ENCODE measurements at places on chromosomes 7 and 10. TPM values are rescaled to one million over a fixed set of nuclear protein-coding genes. Genes with fewer than 3 reads are reported as not detected.

GRCh38 chr7:30285067-30285535, 704 bp downstream of the ZNRF2 start:
- DNase-seq, result peak; percentile 71
- H3K4me1 ChIP-seq, result peaks cover 8% of the 10 kb centered on the region
- H3K36me3 ChIP-seq, result no peaks in the 10 kb centered on the region
- H3K27ac ChIP-seq, result peak overlapping the region; percentile 82
- peak overlapping the region; percentile 68 for H3K4me3 ChIP-seq

DNA sequence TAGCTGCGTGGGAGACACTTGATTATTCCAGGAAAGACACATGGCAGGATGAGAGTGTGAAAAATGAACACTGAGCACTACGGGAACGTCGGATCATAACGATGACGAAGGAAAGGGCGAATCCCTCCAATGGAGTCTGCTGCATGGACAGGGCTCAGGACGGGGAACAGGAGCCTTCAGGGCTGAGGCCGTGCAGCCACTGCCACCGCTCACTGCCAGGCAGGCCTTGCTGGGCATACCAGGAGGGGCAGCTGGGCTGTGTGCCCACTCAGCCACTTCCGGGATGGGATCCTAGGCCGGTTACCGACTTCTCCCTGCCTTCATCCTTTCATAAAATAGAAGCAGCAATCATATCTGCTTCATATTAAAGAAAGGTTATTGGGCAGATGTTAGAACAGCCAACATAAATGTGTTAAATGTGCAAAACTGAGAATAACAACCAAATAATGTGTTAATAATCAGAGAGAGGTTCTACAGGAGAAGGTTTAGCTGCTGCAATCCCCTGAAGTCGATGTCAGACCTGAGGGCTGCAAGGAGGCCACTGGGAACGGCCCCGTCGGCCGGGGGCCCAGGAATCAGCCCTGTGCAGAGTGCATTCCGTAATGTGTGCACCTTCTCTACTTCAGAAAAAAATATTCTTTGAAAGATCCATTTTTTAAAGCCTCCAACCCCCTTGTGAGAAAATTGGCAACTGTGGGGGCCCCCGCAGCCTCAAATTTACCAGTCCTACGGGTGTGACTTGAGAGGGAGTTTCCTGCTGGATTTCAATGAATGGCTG, 63.6 kb downstream of the ADARB2 start:
- DNase-seq, result no peak
- no peaks in the 10 kb centered on the region for H3K27me3 ChIP-seq
- no peaks in the 10 kb centered on the region for H3K4me1 ChIP-seq
- H3K27ac ChIP-seq, result no peak overlapping the region
- no peak overlapping the region for H3K4me3 ChIP-seq

DNA sequence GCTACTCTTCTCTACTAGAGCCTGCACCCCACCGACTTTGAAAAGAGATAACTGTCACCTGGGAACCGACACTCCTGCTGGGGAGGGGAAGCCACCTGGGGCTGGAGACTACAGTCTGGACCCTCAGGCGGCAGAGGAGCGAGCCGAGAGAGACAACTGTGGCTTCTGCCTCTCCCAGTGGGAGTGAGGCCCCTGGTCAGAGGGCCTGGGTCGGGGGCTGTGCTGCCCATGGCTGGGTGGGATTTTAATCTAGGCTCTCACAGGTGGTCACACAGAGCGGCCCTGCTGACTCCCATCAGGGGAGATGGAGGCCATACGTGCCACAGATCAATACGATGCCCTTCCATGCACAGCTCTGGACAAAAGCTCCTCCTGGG, 372.1 kb downstream of the DNAJB6 start:
- DNase-seq, result peak; percentile 20
- H3K27ac ChIP-seq, result no peak overlapping the region

- no peaks in the 10 kb centered on the region for H3K27me3 ChIP-seq
- no peak for DNase-seq
- no peak overlapping the region for H3K27ac ChIP-seq
- no peaks in the 10 kb centered on the region for H3K4me1 ChIP-seq
These were observed 37.4 kb upstream of the YAE1 start for GRCh38 chr7:39528849-39529248.

GRCh38 chr7:652881-653280, 73.6 kb upstream of the DNAAF5 start:
- H3K27ac ChIP-seq, result no peak overlapping the region
- H3K27me3 ChIP-seq, result no peaks in the 10 kb centered on the region
- no peak overlapping the region for H3K4me3 ChIP-seq
- H3K4me1 ChIP-seq, result no peaks in the 10 kb centered on the region

GRCh38 chr10:7285522-7286322, 125.1 kb downstream of the SFMBT2 start:
- no peaks in the 10 kb centered on the region for H3K27me3 ChIP-seq
- no peaks in the 10 kb centered on the region for H3K36me3 ChIP-seq
- H3K27ac ChIP-seq, result no peak overlapping the region

- no peaks in the 10 kb centered on the region for H3K4me1 ChIP-seq
- DNase-seq, result no peak
- H3K27ac ChIP-seq, result no peak overlapping the region
- H3K27me3 ChIP-seq, result no peaks in the 10 kb centered on the region
- no peaks in the 10 kb centered on the region for H3K36me3 ChIP-seq
- no peak overlapping the region for H3K4me3 ChIP-seq
These were observed 52.1 kb downstream of the MPP7 start for GRCh38 chr10:28250782-28251181.

DNA sequence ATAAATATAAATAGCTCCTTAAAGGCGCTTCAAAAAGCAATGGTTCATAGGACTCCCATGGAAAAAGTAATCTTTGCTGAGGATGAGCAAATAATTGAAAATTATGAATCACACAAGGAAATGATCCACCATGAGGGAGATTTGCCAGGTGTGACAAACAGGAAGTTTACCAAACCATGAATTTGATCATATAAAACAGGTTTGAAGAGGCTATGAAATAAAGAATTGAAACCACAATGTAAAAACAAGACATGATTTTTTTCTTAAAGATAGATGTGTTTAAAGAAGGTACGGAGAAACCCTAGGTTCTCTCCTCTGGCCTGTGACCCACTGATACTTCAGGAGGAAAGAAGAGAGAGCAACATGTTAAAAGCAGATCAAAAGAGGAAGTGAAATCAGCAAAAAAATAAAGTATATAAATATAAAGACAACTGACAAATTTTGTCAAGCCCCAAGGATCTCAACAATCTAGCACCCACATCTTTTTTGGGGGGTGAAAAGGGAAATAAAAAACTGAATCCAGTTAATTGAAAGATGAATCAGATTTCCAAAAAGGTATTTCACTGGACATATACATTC, 111.3 kb upstream of the ASAH2 start:
- H3K4me1 ChIP-seq, result no peaks in the 10 kb centered on the region
- H3K27ac ChIP-seq, result no peak overlapping the region
- H3K27me3 ChIP-seq, result no peaks in the 10 kb centered on the region
- no peak overlapping the region for H3K4me3 ChIP-seq
- DNase-seq, result no peak
- no peaks in the 10 kb centered on the region for H3K36me3 ChIP-seq

DNA sequence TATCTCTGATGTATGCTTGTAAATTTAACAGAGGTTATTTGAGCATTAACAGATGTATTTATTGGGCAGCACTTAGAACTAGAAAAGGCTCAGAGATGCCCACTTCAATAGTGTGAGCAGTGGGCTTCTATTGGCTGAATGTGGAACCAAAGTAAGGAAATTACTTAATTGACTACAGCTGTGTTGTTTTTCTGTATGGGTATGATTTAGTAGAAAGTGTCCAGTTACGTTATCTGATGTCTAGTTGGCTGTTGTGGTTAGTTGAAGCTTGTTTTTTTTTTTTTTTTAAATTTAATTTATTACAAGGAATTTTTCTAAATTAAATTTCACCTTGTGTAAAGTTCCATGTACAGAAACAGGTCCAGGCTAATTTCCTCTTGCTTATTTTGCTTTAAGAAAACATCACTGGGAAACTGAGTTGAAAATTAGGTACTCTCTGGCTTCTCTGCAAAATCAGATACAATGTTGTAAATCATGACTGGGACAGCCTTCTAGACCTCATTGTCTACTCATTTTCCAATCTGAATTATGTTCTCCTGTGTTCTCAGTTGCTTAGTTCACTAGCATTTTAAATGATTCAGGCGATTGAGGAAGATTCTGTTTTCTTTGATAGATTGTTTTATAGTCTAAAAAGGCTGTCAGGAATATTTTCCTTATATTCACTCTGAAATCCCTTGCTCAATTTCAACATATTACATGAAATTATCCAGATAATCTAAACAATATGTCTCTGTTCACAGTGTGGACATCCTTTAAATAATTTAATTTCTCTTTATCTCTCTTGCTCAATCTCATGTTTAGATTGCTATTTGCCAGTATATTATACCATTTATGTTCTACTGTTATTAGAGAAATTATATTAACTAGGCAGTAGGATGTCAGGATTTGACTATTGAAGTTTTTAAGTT, 53.0 kb downstream of the PHF14 start:
- H3K4me3 ChIP-seq, result no peak overlapping the region
- peaks cover 43% of the 10 kb centered on the region for H3K36me3 ChIP-seq
- no peak for DNase-seq
- H3K4me1 ChIP-seq, result no peaks in the 10 kb centered on the region
- no peaks in the 10 kb centered on the region for H3K27me3 ChIP-seq
- no peak overlapping the region for H3K27ac ChIP-seq

DNA sequence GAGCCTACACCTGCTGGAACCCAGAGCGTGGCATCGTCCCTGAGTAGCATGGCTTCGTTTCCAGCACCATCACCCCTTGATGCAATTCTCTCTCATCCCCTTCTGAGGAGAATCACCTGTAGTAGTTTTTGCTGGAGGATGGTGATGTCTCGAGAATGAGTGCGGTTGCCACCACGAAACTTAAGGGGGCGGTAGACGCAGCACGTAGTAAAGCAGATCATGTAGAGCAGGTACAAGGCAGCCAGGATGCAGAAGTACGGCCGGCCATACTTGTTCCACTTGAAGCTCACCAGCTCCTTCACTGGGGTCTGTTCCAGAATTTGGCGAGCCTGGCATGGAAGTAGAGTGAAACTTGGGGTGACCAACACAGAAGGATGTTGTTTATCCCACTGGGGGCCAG, 8.1 kb downstream of the TRPV5 start:
- no peaks in the 10 kb centered on the region for H3K27me3 ChIP-seq
- no peaks in the 10 kb centered on the region for H3K4me1 ChIP-seq
- DNase-seq, result peak; percentile 85
- H3K36me3 ChIP-seq, result no peaks in the 10 kb centered on the region
- H3K4me3 ChIP-seq, result no peak overlapping the region

GRCh38 chr7:127769696-127770400, 117.9 kb downstream of the SND1 start:
- H3K4me3 ChIP-seq, result no peak overlapping the region
- H3K27me3 ChIP-seq, result no peaks in the 10 kb centered on the region
- no peak overlapping the region for H3K27ac ChIP-seq
- H3K36me3 ChIP-seq, result peaks cover 21% of the 10 kb centered on the region
- DNase-seq, result no peak

- DNase-seq, result peak; percentile 85
- H3K27me3 ChIP-seq, result no peaks in the 10 kb centered on the region
- peaks cover 8% of the 10 kb centered on the region for H3K4me1 ChIP-seq
- H3K4me3 ChIP-seq, result no peak overlapping the region
These were observed 188.9 kb downstream of the SKIDA1 start for GRCh38 chr10:21336476-21337170.

DNA sequence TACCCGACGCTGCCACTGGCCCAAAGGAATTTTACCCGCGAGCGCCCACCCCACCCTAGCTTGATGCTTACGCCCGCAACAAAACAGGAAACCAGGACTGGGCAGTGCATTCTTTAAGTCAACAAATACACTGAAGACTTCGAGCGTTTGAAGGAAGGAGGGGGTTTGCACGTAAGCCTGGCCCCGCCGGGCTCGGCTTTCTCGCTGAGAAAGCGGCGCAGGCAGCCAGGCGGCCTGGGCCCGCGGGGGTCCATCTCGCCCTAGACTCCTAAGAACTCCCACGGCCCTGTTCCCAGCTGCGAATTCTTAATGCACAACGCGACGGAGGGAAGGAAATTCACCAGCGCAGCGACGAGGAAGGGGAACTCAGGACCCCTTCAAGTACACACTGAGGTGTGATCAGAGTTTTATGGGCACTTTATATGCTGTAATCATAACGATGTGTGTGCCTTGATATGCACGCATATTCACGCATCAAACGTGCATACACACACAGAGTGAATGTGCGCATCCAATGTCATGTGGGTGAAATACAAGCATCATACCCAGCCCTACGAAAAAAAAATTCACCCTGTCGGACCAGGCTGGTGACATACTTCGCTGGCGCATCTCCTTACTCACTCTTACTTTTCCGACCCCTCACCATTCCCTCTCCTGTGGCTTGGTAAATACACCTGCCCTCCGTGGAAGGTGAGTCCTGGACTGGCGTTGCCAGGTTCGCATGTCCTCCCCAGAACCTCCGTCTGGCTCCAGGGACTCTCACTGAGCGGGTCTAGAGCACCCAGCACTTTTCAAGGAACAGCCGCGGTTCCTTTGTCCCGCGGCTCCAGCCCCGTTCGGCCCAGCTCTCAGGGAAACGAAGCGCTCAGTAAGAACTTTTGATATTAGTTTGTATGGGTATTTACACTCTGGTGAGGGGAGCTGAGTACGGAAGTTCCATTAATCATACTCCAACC, 5.7 kb upstream of the HOXA13 start:
- peak; percentile 68 for DNase-seq
- H3K27ac ChIP-seq, result no peak overlapping the region
- H3K4me3 ChIP-seq, result peak overlapping the region; percentile 1
- peaks cover 100% of the 10 kb centered on the region for H3K27me3 ChIP-seq
- no peaks in the 10 kb centered on the region for H3K36me3 ChIP-seq

GRCh38 chr10:67327626-67328535, 368.1 kb downstream of the CTNNA3 start:
- no peak for DNase-seq
- H3K27me3 ChIP-seq, result no peaks in the 10 kb centered on the region
- H3K4me3 ChIP-seq, result no peak overlapping the region
- no peaks in the 10 kb centered on the region for H3K36me3 ChIP-seq

GRCh38 chr10:6173203-6173602, 29.5 kb upstream of the PFKFB3 start:
- H3K4me1 ChIP-seq, result peaks cover under 1% of the 10 kb centered on the region
- H3K27me3 ChIP-seq, result no peaks in the 10 kb centered on the region
- DNase-seq, result peak; percentile 84
- H3K27ac ChIP-seq, result no peak overlapping the region
- H3K36me3 ChIP-seq, result no peaks in the 10 kb centered on the region
- H3K4me3 ChIP-seq, result no peak overlapping the region

DNA sequence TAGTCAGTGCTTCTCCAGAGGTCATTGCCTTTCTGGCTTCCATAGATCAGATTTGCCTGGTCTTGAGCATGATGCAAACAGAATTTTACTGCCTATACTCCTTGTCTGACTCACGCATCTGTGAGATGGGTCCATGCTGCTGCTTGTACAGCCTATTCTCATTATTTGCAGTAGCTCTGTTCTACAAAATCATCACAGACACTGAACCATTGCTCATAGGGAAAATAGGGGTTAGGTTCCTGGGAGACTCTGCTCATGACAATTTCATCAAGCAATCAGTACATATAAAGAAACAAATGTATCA, 7.4 kb upstream of the CREB3L2 start:
- H3K27me3 ChIP-seq, result no peaks in the 10 kb centered on the region
- no peaks in the 10 kb centered on the region for H3K4me1 ChIP-seq
- no peak for DNase-seq
- no peak overlapping the region for H3K27ac ChIP-seq

THAP5 gene
- 20.4 TPM for total RNA-seq

TMEM178B gene
- 4.1 TPM for total RNA-seq

ATG9B gene
- 1.2 TPM for total RNA-seq

DMTF1 gene
- 129 TPM for total RNA-seq

FAM170B gene
- not detected for total RNA-seq

CNTNAP2 gene
- 228 TPM for total RNA-seq

CAV1 gene
- 9.4 TPM for total RNA-seq

ASAH2 gene
- 4.6 TPM for total RNA-seq

C10orf105 gene
- total RNA-seq, result 0.27 TPM

EN2 gene
- not detected for total RNA-seq

PDK4 gene
- 0.73 TPM for total RNA-seq

HABP2 gene
- 0.97 TPM for total RNA-seq

GIMAP1 gene
- not detected for total RNA-seq

LANCL2 gene
- total RNA-seq, result 5.1 TPM

NUTM2B gene
- total RNA-seq, result not detected

GPR26 gene
- total RNA-seq, result not detected

All from endodermal cell (in vitro differentiated cells).